ENCODE measurements at places on chromosomes 2 and 18. TPM values are rescaled to one million over a fixed set of nuclear protein-coding genes. Genes with fewer than 3 reads are reported as not detected.

Gene MYO3B
- total RNA-seq: not detected

Gene ERICH2
- 22.4 TPM for total RNA-seq

Gene SERPINB11
- not detected for total RNA-seq

Gene RGPD4
- total RNA-seq: 0.14 TPM

Gene CMPK2
- 0.40 TPM for total RNA-seq

Gene WDR35
- 13.2 TPM for total RNA-seq

Gene CPS1
- total RNA-seq: 18.4 TPM

Gene RPE
- total RNA-seq: 92.1 TPM

Gene PPP4R1
- total RNA-seq: 109 TPM

Gene CACNB4
- 0.49 TPM for total RNA-seq

Gene COL4A4
- 0.25 TPM for total RNA-seq

Gene ANKRD30BL
- total RNA-seq: not detected

Gene TSPYL6
- not detected for total RNA-seq

Gene GPR39
- total RNA-seq: 7.2 TPM

Gene DSG1
- not detected for total RNA-seq

Gene IL1A
- 170 TPM for total RNA-seq

Gene ANKRD62
- not detected for total RNA-seq

Gene DSG4
- total RNA-seq: not detected

Gene NEU2
- total RNA-seq: not detected

Gene IL1RL1
- total RNA-seq: 25.6 TPM

Gene MEP1B
- not detected for total RNA-seq

Gene OXER1
- not detected for total RNA-seq

Gene HOXD4
- not detected for total RNA-seq

Gene CDH7
- total RNA-seq: not detected

Gene TOGARAM2
- 0.16 TPM for total RNA-seq

Gene SMYD1
- total RNA-seq: not detected

Gene TYMS
- total RNA-seq: 57.0 TPM

Gene CREB1
- total RNA-seq: 71.3 TPM

Gene ZNF804A
- not detected for total RNA-seq

Gene SCYGR6
- total RNA-seq: not detected

Gene LONRF2
- not detected for total RNA-seq

Gene GCKR
- not detected for total RNA-seq

Gene DYNAP
- total RNA-seq: 0.59 TPM

Gene MARCHF4
- total RNA-seq: 0.17 TPM

Gene KIF5C
- 0.21 TPM for total RNA-seq

Gene KIF1A
- total RNA-seq: not detected

Gene RABL2A
- 17.6 TPM for total RNA-seq

Gene CRYBA2
- not detected for total RNA-seq

Gene MATN3
- total RNA-seq: 0.83 TPM

Gene OSBPL6
- 26.2 TPM for total RNA-seq

Gene ATG16L1
- 26.4 TPM for total RNA-seq

Gene TMEM214
- total RNA-seq: 138 TPM
